ENCODE measurements at places on chromosomes 2 and 18. TPM values are rescaled to one million over a fixed set of nuclear protein-coding genes. Genes with fewer than 3 reads are reported as not detected.

- no peak overlapping the region for H3K4me3 ChIP-seq
- no peak overlapping the region for H3K27ac ChIP-seq
- H3K36me3 ChIP-seq, result peaks cover 42% of the 10 kb centered on the region
- peaks cover 9% of the 10 kb centered on the region for H3K4me1 ChIP-seq
- DNase-seq, result peak; percentile 48
- H3K27me3 ChIP-seq, result no peaks in the 10 kb centered on the region
Measured at GRCh38 chr2:1656326-1656960, 87.9 kb downstream of the PXDN start.

DNA sequence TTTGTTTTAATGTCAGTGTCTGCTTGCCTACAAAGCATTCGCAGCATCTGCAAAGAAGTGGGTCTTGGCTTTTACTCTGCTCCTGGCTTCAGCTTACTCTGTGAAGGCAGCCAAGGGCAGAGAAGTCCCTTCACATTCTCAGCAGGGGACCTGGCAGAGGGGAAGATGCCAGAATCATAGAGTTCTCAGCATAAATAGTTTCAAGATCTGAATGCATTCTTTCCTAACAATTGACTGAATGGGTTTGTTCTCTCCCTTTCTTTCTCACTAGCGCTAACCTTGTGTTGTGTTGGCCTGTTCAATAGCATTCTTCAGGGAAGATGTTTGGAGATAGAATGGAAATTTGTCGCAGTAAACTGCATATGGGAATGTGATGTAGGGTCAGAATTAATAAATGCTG is 106.9 kb downstream of the FARSB start:
- peaks cover 4% of the 10 kb centered on the region for H3K27me3 ChIP-seq
- H3K4me3 ChIP-seq, result no peak overlapping the region
- DNase-seq, result peak; percentile 43
- peaks cover 25% of the 10 kb centered on the region for H3K4me1 ChIP-seq
- H3K36me3 ChIP-seq, result no peaks in the 10 kb centered on the region
- no peak overlapping the region for H3K27ac ChIP-seq

DNA sequence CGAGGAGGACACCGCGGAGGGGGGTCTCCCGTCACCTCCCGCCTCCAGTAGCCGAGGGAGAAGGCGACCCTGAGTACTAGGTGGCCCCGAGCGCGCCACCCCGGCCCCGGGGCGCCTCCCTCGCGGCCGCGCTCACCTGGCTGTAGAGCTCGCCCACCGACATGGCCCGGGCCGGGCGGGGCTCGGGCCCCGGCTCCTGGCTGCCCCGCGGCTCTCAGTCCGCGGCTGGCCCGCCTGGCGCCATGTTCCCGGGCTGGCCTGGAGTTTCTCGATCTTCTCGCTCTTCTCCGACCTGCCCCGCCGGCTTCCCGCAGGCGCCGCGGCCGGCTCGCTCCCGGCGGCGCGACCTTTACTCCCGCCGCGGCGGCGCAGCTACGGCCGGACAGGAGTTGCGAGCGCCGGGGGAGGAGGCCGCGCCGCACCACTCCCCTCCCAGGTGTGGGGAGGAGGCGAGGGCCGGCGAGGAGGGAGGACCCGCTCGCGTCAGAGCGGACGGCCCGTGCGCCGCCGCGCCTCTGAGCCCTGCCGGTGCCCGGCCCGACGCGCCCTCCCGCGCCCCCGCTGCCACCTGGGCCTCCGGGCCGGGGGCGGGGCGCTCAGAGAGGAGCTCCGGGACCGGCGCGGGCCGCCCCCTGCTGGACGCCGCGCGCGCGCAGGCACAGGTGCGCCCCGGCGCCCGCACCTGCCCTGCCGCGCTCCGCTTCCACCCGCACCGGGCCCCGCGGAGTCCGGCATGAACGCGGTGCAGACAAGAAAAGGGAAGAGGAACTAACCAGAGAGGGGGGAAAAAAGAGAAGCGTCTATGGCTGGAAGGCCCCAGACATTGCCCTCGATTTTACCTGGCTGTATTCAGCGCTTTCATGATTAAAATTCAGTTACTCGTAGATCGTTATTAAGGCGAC is at the start of gene MYO5B:
Gene MYO5B (minus strand): TSS at position 517 of the 902 bp plus-strand sequence. CDS start 354 bp downstream, at position 163.
- H3K27me3 ChIP-seq, result peaks cover 68% of the 10 kb centered on the region
- DNase-seq, result peak; percentile 71
- H3K36me3 ChIP-seq, result no peaks in the 10 kb centered on the region
- H3K27ac ChIP-seq, result no peak within 1 kb of the TSS
- H3K4me3 ChIP-seq, result peak within 1 kb of the TSS; percentile 76

- no peaks in the 10 kb centered on the region for H3K27me3 ChIP-seq
- H3K27ac ChIP-seq, result no peak overlapping the region
- H3K4me1 ChIP-seq, result no peaks in the 10 kb centered on the region
- no peak for DNase-seq
Measured at GRCh38 chr2:51718881-51719280, 686.9 kb upstream of the NRXN1 start.

DNA sequence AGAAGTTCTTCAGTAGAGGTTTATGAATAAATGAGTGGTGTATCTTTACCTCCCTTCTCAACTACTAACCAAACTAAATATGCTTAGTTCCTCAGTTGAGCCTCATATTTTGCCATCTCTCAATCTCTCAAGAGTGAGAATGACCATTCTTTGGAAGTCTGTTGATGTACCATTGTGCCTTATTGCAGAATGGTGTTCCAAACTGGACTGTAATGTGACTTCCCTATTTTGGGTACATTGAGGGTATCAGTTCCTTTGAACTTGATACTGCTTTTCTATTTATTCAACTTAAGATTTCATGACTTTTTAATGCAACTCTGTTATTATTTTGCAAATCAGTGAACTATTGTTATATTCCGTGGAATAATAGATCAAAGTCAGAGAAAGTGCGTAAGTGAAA is 159.4 kb downstream of the PTPRM start:
- no peak for DNase-seq
- H3K4me3 ChIP-seq, result no peak overlapping the region
- H3K4me1 ChIP-seq, result peaks cover 56% of the 10 kb centered on the region
- H3K36me3 ChIP-seq, result peaks cover 3% of the 10 kb centered on the region
- H3K27me3 ChIP-seq, result no peaks in the 10 kb centered on the region

GPATCH11 gene
- total RNA-seq, result 4.0 TPM

- no peak for DNase-seq
- H3K4me1 ChIP-seq, result peaks cover 24% of the 10 kb centered on the region
- H3K27ac ChIP-seq, result 0 out of 2 replicates have a peak overlapping the region, but pooled peaks have one; percentile 26
- H3K27me3 ChIP-seq, result peaks cover 2% of the 10 kb centered on the region
- H3K36me3 ChIP-seq, result no peaks in the 10 kb centered on the region
- no peak overlapping the region for H3K4me3 ChIP-seq
Measured at GRCh38 chr2:24015562-24016375, 5.9 kb downstream of the MFSD2B start.

TXNDC2 gene
- 0.09 TPM for total RNA-seq

GRCh38 chr2:7119132-7119835 is 202.1 kb downstream of the RNF144A start:
- H3K36me3 ChIP-seq, result peaks cover 2% of the 10 kb centered on the region
- H3K4me1 ChIP-seq, result peaks cover 5% of the 10 kb centered on the region
- no peak overlapping the region for H3K27ac ChIP-seq
- H3K27me3 ChIP-seq, result no peaks in the 10 kb centered on the region
- DNase-seq, result peak; percentile 45

DNA sequence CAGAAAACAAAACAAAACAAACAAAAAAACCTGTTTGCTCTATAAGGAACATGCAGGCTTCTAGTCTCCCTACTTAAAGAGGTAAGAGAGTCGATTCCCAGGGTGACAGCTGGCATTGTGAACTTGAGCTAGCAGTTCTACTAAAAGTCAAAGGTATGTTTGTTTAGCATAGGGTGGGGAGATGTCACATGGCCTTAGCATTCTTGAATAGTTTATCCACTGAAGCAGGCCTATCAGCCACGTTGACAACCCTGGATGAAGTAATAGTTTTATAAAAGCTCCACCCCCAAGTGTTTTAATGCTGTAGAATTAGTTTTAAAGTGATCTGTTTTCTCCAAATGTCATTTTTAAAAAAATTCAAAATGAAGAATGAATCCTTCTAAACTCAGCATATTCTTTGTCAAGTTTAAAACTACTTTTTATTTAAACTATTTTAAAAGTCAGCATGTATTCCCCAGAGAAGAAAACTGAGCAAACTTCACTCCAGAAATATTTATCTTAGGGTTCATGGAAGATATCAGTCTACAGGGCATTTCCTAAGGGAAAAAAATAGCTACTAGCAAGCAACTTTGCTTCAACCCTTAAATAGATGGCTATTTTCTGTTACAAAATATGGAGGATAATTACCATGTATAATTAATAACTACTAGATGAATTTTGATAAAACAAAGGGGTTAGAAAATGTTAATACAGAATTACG is 1.7 kb downstream of the MYOM1 start:
- no peak overlapping the region for H3K4me3 ChIP-seq
- no peaks in the 10 kb centered on the region for H3K36me3 ChIP-seq
- no peak overlapping the region for H3K27ac ChIP-seq

Data from WTC11 (cell line).